HFFc6 (cell line): ENCODE measurements at places on chromosomes 2 and 18. TPM values are rescaled to one million over a fixed set of nuclear protein-coding genes. Genes with fewer than 3 reads are reported as not detected.

ATF2 gene
- 39.3 to 43.9 TPM (median 42.7 TPM) in 3 replicates for total RNA-seq

SCN2A gene
- 0.28 to 0.60 TPM (median 0.38 TPM) in 3 replicates for total RNA-seq

MFF gene
- 60.4 to 64.8 TPM (median 60.5 TPM) in 3 replicates for total RNA-seq

XPO1 gene
- 114 to 139 TPM (median 132 TPM) in 3 replicates for total RNA-seq

ANKRD30B gene
- 0.18 TPM in 1 of 3 replicates, not detected in the others for total RNA-seq

CFAP65 gene
- total RNA-seq: not detected in 3 replicates

- H3K4me3 ChIP-seq: no peak overlapping the region
- peaks cover 5% of the 10 kb centered on the region; the same call in 1 of the 2 replicates for H3K36me3 ChIP-seq
- no peak overlapping the region for H3K27ac ChIP-seq
- no peak for DNase-seq
- no peaks in the 10 kb centered on the region for H3K27me3 ChIP-seq
- no peaks in the 10 kb centered on the region for H3K4me1 ChIP-seq
Observed at GRCh38 chr18:75054611-75055010, 154.3 kb downstream of the PTGR3 start.

DNA sequence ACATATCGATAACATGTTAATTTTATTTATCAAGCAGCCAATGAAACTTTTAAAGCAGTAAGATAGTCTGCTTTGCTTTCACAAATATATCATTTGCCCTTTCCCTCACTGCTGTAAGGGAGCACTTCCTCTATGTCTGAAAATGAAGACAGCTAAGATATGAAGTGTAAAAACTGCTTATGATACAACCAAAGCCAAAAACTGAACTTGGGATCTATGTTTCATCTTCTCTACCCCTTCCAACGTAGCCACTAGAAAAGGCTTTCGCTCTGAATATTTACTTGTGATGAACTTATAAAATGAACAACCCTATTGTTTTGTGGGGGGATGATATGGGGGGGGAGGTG, 140.3 kb downstream of the TCF4 start:
- H3K4me3 ChIP-seq: no peak overlapping the region
- H3K36me3 ChIP-seq: peaks cover 17% of the 10 kb centered on the region
- H3K27ac ChIP-seq: no peak overlapping the region
- no peak for DNase-seq
- H3K4me1 ChIP-seq: peaks cover 33% of the 10 kb centered on the region
- no peaks in the 10 kb centered on the region; the same call in 1 of the 2 replicates for H3K27me3 ChIP-seq

DNA sequence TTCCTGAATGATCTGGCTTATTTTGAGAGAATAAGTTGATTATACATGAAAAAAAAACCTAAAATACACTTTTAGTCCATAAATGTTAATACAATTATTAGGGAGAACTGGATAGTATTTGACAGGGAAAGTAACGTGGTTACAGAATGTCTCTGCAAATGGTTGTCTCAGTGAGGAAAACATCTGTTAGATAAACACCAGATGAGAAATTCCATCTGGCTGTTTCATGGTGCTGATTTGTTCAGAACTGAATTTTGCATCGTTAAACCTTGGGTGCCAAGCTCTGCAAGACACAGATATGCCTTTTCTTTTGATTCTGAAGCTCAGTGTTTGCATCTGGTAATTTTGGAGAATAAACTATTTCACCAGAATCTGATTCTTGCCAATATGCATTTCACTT, 90.4 kb downstream of the SCN3A start:
- H3K4me1 ChIP-seq: peaks cover 17% of the 10 kb centered on the region
- no peak overlapping the region for H3K27ac ChIP-seq
- no peaks in the 10 kb centered on the region for H3K36me3 ChIP-seq
- no peaks in the 10 kb centered on the region for H3K27me3 ChIP-seq
- no peak overlapping the region for H3K4me3 ChIP-seq
- DNase-seq: no peak

DNA sequence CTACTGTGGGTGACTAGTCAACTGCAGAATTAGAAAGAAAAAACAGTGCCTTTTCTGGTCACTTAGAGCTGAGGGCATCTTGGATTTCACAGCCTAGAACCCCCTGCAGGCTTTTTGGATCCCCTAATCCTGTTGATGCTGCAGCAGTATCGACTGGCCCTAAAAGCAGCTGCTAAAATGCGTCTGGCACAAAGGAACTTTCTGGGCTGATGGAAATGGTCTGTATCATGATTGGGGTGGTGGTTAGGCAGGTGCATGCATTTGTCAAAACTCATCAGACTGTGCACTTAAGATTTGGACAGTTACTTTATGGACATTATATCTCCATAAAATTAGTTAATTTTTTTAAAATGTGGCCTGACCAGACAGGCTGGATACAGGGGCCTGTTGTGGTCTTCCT, 149.8 kb downstream of the KLHL29 start:
- H3K36me3 ChIP-seq: no peaks in the 10 kb centered on the region
- H3K4me3 ChIP-seq: no peak overlapping the region
- H3K4me1 ChIP-seq: peaks cover 16% of the 10 kb centered on the region
- H3K27ac ChIP-seq: no peak overlapping the region
